ENCODE measurements at places on chromosomes 4 and X. TPM values are rescaled to one million over a fixed set of nuclear protein-coding genes. Genes with fewer than 3 reads are reported as not detected.

GRCh38 chr4:22573198-22573597 is 57.3 kb upstream of the ADGRA3 start:
- DNase-seq = peak; percentile 64

GRCh38 chrX:9519546-9520216 is 54.8 kb downstream of the TBL1X start:
- DNase-seq = no peak

GRCh38 chr4:102787096-102787881 is 26.5 kb upstream of the MANBA start:
- no peak for DNase-seq

The SULT1E1 gene
- total RNA-seq = 1.4 TPM

The CFAP47 gene
- not detected for total RNA-seq

The HCFC1 gene
- 47.5 TPM for total RNA-seq

The SPATA4 gene
- not detected for total RNA-seq

The TSPAN5 gene
- total RNA-seq = 6.9 TPM

The ARMCX4 gene
- total RNA-seq = 13.1 TPM

Data from upper lobe of right lung (tissue), 1 donor.